ENCODE measurements at places on chromosomes 2 and 18. TPM values are rescaled to one million over a fixed set of nuclear protein-coding genes. Genes with fewer than 3 reads are reported as not detected.

Gene FER1L5
- not detected for total RNA-seq

Gene LYPD1
- total RNA-seq: 16.3 TPM

Gene ZNF397
- 2.7 TPM for total RNA-seq

Gene C1GALT1C1L
- total RNA-seq: 2.5 TPM

Gene CFC1
- total RNA-seq: not detected

Gene HTR2B
- not detected for total RNA-seq

Gene RFX8
- total RNA-seq: not detected

Gene TTR
- total RNA-seq: not detected

Gene OTOS
- total RNA-seq: not detected

Gene ZNF804A
- total RNA-seq: not detected

Gene ASXL3
- not detected for total RNA-seq

Gene HNRNPLL
- total RNA-seq: 25.0 TPM

Gene TMX3
- total RNA-seq: 20.6 TPM

Gene ANKRD30B
- total RNA-seq: not detected

Gene CAVIN2
- total RNA-seq: 13.1 TPM

Gene CREG2
- total RNA-seq: 10.0 TPM

Gene UGT1A10
- total RNA-seq: not detected

Gene FTCDNL1
- total RNA-seq: 1.8 TPM

Gene KIAA2012
- total RNA-seq: not detected

Gene REG1B
- total RNA-seq: not detected

Gene ESPNL
- total RNA-seq: 0.13 TPM

Gene DSG1
- not detected for total RNA-seq

Gene HOXD12
- not detected for total RNA-seq

Gene CHRNA1
- total RNA-seq: not detected

Gene SULT1C2
- total RNA-seq: 0.83 TPM

Gene C1QL2
- total RNA-seq: 0.09 TPM

Gene MPP4
- total RNA-seq: not detected
